C1 segment of cervical spinal cord (tissue), 14 donors: ENCODE measurements at places on chromosomes 2 and 18.

- no peak for DNase-seq
These were observed 89.1 kb upstream of the MBOAT2 start for GRCh38 chr2:9092383-9093282.

DNA sequence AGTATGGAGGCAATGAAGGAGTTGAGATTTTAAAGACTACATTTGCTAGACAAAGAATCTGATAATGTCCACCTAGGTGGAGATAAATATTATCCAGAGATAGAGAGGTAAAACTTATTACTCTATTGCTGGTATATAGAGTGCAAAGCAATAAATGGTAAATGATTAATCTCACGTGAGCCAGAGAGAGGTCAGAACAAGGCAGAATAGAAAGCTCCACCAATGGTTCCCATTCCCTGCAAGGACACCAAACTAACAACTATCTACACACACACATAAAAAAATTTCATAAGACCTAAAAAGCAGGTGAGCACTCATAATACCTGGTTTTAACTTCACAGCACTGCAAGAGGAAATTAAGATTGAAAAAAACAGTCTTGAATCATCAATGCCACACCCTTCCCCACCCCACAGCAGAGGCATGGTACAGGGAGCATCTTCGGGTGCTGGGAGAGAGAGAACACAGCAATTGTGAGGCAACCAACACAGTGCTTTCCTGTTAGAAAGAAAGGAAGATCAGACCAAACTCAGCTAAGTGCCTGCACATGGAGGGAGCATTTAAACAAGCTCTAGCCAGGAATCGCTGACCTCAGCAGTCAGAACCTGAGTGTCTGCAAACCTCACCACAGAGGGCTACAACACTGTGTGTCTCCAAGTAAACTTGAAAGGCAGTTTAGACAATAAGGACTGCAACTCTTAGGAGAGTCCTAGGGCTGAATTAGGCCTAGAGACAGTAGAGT lies 1432.6 kb upstream of the TMEFF2 start:
- DNase-seq = no peak

DNA sequence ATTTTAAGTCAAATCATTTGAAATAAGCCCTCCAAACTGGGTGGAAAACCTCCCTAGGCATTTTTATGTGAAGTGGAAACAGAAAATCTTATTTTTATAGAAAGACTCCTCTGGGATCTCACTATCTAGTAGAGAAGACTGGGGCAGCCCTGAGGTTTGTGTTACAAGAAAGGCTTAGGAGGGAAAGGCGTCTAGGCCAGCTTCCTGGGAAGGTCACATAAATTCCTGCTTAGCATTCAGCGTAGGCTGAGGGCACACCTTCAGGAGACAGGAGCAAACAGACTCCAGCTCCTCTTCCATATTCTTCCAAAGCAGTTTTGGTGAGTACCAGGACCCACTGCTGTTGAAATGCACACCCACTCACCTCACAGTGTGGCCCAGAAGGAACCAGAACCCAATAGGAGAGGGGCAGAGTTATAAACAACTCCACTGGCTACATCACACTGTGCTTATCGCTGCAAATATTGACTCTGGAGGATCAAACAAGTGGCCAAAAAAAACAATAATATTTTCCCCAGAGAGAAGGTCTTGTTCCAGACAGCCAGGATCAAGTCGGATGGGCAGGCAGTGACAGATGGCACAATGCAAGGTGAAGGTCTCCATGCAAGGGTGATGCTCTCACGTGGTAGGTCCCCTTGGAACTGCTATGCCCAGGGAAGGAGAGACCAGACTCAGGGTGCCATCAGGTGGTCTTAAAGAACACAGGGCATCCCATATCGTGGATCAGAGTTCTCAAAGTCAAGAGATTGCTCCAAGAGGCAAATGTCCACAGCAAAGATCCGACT lies 17.7 kb upstream of the IGFBP2 start:
- no peak for DNase-seq

GRCh38 chr18:59643740-59644139 lies 53.5 kb downstream of the CCBE1 start:
- DNase-seq = no peak

GRCh38 chr18:44691148-44691925 lies 10.6 kb downstream of the SETBP1 start:
- DNase-seq = no peak

GRCh38 chr2:179606141-179606540 lies 255.3 kb downstream of the ZNF385B start:
- no peak for DNase-seq

- no peak for DNase-seq
These were observed 19.9 kb downstream of the SIGLEC15 start for GRCh38 chr18:45845410-45845809.

GRCh38 chr2:55885127-55885943 lies 38.2 kb downstream of the EFEMP1 start:
- DNase-seq = no peak

DNA sequence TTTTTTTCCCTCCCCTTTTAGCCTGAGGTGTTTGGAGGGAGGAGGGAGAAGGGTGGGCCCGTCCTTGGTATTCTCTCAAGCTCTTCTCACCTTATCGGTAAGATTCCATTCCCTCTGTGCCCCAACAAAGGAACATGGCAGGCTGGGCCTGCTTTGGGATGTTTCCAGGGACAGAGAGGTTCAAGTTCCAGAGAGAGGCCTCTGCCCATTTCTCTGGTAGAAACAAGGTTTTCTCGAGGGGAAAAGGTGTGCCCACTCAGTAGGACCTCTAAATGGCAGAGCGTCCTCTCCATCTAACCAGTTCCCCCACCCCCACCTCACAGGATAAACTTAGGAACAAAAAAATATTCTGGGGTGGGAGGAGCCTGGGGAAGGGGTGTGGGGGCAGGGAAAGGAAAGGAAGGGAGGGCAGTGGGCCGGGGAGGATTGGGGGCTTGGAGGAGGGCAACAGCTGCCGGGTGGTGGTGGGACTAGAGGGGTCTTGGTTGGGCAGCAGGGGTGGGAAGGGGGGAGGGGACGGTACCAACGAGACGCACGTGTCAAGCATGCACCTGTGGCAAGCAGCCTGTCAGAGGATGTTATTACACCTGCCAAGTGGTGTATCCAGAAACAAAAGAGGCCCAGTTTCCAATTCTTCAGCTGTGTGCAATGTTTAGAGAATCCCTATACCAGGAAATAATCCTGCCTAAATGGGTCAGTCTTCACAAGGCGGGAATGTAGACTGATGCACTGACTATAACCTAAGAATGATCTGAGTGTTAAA lies 2.1 kb downstream of the PCBP1 start:
- no peak for DNase-seq

GRCh38 chr2:168524005-168524404 lies 67.9 kb downstream of the CERS6 start:
- no peak for DNase-seq

DNA sequence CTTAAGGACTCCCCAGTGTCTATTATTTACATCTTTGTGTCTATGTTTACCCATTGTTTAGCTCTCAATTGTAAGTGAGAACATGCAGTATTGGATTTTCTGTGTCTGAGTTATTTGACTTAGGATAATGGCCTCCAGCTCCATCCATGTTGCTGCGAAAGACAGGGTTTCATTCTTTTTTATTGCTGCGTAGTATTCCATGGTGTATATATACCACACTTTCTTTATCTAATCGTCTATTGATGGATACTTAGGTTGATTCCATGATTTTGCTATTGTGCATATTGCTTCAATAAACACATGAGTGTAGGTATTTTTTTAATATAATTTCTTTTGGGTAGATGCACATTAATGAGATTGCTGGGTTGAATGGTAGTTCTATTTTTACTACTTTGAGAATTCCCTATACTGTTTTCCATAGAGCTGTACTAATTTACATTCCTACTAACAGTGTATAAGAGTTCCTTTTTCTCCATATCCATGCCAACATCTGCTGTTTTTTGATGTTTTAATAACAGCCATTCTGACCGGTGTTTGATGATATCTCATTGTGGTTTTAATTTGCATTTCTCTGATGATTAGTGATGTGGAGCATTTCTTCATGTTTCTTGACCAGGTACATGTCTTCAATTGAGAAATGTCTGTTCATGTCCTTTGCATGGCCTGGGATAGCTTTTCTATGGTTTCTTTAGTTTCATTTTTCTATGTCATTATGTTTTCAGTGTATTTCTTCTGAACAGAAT lies 21.8 kb downstream of the MTCL1 start:
- DNase-seq = no peak

DNA sequence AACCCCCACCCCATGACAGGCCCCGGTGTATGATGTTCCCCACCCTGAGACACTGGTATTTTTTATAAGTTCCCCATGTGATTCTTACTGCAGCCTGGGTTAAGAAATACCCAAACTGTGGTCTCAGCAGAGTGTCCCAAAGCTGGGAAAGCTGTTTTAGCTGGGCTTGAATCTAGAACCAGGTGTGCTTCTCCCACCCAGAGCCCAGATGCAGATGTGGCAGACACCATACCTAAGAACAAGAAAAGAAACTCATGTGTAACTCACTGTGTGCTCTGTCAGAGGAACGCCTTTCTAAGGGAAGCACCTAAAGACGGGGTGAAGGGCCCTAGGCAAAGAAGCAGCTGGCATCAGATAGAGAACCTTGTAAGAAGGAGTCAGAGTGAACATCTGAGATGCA lies 23.9 kb downstream of the DOK1 start:
- no peak for DNase-seq

GRCh38 chr2:99278793-99279291 lies 22.2 kb downstream of the LYG1 start:
- no peak for DNase-seq

DNA sequence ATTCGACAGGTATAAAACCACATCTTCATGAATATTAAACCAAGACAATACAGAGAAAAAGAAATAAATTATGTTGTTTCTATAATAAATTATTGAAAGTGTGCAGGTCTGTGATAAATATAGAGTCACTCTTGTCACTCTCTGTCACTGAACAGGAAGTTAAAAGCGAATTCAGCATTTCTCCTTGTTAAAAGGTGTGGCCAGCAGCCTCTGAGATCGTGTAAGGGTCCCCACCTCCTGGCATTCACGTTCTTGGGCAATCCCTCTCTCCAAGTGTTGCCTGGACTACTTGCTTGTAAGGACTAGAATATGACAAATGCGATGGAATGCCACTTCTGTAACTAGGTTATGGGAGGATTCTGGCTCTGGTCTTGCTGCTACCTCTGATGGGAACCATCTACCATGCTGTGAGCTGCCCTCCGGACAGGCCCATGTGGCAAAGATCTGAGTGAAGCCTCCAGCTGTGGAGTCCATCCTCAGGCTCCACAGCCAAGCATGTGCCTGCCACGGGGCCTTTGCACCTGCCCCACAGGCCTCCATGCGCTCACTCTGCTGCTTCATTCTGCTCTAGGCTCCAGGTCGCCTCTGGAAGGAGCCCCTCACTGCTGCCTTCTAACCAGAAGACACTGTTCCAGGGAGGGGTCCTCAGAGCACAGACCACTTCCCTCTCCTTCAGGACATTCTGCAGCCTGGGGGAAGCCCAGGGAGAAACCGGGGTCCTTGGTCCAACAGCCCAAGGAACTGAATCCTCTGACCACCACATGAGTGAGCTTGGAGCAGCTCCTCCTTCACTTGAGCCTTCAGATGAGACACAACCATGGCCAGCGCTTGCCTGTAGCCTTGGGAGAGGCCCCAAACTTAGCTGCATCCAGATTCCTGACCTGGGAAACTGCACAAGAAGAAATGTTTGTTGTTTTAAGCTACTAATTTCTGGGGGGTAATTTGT lies 202.9 kb upstream of the HDAC4 start:
- DNase-seq = no peak

DNA sequence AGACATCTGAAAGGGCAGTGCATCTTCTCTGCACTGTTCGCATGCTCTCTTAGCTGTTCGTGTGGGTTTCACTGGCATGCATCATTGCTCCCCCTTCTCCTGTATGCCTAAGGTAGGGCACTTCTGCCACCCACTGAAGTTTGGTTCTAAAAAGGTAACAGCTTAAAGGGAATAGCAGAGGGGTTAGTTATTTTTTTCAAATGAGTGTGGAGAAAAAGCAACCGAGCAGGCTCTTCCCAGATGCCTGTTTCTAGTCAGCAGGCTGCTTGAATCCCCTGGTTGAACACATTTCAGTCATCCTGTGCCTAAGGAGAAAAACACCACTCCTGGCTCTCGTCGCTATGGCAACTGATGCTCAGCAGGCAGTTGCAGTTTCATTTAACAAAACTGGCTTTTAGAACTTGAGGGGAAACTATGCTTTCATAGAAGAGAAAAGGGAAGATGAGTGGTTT lies 69.8 kb upstream of the GALNT3 start:
- no peak for DNase-seq

GRCh38 chr18:31798399-31798798 lies 37.7 kb upstream of the SLC25A52 start:
- DNase-seq = no peak

DNA sequence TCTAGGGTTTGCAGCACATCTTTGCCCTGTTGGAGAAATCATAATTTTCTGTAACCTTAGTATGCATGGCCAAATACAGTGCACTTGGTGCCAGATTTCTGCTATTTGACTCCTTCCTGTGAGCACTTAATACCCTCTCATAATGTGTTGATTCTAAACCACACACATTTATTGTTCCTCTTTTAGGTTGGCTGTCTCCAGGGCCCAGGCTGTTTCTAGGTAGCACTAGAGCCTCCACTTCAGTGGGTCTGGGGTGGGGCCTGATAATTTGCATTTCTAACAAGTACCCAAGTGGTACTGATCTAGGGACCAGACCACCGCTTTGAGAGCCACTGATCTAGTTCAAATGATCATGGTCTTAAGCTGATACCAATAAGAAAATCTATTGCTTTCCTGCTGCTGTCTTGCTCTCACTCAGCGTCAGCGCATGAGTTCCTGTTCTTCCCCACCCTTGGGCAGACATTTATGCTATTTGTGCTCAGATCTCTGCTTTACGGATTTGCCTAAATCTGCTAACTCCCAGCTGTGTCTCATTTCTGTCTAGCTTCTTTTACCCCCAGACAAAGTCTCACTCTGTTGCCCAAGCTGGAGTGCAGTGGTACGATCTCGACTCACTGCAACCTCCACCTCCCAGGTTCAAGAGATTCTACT lies 7.4 kb downstream of the PTRHD1 start:
- no peak for DNase-seq

DNA sequence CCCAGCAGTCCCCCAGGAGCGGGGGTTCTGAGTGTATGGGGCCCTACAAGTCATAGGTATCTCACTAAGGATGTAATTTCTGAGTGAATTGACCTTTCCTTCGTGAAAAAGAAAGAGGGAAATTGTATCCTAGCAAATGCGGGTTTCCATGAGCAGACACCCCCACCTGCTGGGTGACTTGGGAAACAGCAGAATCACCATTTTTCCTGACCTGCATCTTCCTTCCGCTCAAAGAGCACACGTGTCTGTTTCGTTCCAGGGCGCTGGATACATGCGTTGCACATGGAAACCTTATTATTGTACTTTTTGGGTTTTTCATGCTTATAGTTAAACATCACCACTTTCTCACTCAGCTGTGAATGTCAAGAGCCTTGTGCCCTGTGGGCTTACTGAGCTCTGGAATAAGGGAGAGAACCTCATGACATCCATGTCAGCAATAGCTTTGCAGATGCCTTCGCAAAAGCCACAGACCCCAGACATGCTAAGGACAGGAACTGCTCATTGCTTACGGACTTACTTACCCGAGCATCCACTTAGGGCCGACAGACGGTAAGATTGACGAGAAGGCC lies 132.8 kb downstream of the TPO start:
- DNase-seq = no peak
